ENCODE measurements at places on chromosomes 7 and 10.

DNA sequence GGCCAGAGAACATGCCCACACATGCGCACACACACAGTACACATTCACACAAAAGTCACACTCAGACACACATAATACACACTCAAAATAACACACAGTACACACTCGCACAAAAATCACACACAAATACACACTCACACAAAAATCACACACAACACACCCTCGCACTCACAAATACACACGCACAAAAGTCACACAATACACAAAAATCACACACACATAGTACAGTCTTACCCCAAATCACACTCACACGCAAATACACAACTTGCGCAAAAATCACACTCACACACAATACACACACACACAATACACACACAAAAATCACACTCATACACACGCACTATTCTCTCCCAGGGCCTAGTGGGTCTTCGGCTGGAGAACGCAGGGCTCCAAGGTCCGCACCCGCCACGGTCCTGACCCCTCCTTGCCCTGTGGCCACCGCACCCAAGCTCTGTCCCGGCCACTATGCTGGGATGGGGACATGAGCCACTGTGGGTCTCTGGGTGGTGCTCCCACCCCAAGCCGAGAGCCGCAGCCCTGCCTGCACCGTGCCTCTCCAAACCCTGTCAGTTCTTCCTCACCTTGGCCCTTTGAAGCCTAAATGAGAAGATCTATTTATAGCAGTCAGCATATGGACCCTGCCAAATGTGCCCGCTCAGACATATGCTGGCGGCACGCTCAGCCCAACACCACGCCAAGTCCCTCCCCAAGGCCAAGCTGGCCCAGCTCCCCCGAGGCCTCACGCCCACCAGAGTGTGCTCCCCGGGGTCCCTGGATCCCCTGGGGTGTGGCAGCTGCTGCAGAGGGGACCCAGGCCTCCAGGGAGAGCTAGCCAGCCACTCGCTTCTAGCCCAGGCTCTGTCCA is 55.9 kb downstream of the ELFN1 start:
- no peak for DNase-seq

DNA sequence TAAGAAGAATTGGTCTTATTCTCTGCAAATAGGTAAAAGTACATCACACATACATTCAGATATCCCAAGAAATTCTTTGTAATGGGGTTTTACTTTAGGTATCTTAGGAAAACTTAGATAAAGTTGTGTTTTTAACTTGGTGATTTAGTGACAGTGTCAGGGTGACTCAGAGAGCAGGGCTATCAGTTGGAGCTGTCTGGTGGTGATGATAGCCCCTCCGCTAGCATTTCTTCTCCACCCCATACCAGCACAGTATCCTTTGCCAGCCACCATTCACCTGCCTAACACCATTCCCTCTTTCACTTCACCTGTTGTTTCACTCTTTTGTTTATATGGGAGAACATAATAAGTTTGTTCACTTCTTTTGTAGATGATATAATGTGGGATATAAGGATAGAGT is 30.4 kb downstream of the VPS50 start:
- DNase-seq: no peak

DNA sequence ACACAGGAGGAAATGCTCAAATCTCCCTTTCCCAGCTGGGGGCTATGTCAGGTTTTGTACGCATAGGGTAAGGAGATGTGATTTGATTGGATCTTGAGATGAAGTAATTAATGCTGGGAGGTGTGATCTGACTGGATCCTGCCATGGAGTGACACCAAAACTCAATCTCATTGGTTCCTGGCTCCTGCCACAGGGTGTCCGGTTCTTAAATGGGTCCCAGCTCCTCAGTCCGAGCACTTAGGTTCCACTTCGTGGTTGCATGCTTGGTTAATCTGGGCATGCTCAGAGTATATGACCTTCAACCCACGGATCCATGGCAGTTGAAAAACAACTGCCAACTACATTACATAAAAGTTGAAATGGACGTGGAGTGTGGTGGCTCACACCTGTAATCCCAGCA is 3.1 kb upstream of the ZNF12 start:
- no peak for DNase-seq

GRCh38 chr7:33774762-33775523 is 130.4 kb upstream of the BMPER start:
- DNase-seq: no peak

- DNase-seq: peak; percentile 76
Observed at GRCh38 chr10:86635402-86635801, 18.9 kb upstream of the OPN4 start.

DNA sequence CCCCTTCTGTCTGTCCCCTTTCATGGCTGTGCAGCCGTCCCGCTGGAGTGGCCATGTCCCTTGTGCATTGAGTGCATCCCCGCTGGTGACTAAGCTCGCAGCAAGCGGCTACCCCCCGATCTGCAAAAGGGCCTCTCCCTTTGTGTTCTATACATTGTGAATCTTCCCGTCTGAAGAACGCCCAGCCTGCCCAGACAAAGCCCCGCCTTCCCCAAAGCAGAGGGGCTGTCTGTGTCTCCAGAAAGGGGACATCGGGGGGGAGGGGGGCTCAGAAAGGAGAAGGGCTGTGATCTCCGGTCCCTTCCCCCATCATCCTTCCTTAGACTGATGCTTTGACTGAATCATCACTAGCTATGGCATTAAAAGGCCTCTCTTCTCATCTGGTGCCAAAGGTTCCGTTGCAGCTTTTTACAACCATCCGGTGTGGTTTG is 11.9 kb downstream of the NPTX2 start:
- DNase-seq: no peak

GRCh38 chr7:97748482-97748881 is 16.6 kb downstream of the TAC1 start:
- no peak for DNase-seq

GRCh38 chr7:68770649-68771048 is 827.6 kb upstream of the AUTS2 start:
- no peak for DNase-seq

GRCh38 chr7:137873979-137874777 is 27.4 kb upstream of the DGKI start:
- DNase-seq: peak; percentile 64

DNA sequence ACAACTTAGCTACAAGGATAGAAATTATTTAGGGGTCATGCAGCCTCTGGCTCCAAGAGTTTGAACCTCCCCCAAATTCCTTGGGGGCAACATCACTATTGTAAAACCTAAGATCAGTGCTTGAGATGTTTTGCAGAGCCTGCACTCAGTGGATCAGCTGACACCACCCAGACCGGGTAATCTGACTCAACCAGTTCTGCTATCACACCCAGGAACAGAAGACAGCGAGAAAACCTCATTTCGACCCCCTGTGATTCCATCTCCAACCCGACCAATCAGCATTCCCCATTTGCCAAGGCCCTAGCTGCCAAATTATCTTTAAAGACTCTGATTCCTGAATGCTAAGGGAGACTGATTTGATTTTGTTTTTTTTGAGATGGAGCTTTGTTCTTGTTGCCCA is 5.2 kb downstream of the TACR2 start:
- no peak for DNase-seq

DNA sequence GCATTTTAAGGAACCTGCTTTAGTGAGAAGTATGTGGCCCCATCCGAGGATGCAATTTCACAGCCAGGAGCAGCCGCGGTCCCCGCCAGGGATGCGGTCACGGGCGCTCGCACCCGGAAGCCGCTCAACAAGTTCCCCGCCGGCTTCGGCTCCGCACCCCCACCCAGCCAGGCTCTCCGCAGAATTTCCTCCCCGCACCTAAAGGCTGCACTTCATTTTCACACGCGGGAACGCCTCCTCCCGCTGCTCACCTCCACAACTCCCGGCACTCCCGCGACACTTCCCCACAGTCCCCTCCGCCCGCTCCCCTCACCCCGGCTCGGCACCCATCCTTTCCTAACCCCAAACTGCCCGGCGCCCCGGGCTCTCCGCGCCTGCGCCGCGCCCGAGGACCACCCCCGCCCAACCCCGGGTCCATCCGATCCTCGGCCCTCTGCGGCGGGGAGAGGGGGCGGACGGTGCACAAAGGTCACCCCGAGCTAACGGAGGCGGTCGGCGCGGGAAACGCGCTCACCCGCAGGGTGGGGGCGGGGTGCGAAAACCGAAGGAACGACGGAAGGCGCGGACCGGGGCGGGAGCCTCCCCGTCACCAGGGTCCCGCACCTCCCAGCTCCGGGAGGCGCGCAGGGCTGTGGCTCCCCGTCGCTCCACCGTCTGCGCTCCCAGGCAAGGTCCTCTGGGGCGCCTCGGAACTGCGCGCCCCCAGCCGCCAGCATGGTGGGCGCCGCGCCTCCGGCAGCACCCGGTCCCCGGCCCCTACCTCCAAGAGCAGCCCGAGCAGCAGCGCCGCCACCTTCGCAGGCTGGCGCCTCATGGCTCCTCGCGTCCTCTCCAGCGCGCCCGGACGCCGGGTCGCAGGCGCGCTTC is 558 bp downstream of the VOPP1 start:
- DNase-seq: no peak

- DNase-seq: no peak
Observed at GRCh38 chr7:44145969-44146911, 5.1 kb upstream of the MYL7 start.

- DNase-seq: no peak
Observed at GRCh38 chr7:11221984-11222383, 248.3 kb downstream of the PHF14 start.

- DNase-seq: no peak
Observed at GRCh38 chr10:131478377-131478989, 167.0 kb upstream of the TCERG1L start.

GRCh38 chr10:121696854-121697253 is 98.6 kb upstream of the FGFR2 start:
- no peak for DNase-seq

DNA sequence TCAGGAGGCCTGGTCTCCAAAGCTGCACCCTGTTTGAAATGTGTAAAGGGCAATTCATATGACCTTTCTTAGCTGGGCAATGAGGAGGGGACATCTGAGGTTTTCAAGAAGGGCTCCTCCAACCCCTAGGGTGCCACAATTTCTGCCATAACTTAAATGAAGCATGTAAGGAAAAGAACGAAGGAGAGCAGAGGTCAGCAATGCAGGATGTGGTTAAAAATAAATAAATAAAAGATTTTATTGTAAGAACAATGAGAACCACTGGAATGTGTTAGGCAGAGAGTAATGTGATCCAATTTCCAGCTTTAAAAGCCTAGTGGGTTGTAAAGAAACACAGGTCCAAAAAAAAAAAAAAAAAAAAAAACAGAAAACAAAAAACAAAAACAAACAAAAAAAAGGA is 673.1 kb downstream of the TNS3 start:
- peak; percentile 77 for DNase-seq

- DNase-seq: no peak
Observed at GRCh38 chr7:101442426-101443070, 79.9 kb downstream of the COL26A1 start.

DNA sequence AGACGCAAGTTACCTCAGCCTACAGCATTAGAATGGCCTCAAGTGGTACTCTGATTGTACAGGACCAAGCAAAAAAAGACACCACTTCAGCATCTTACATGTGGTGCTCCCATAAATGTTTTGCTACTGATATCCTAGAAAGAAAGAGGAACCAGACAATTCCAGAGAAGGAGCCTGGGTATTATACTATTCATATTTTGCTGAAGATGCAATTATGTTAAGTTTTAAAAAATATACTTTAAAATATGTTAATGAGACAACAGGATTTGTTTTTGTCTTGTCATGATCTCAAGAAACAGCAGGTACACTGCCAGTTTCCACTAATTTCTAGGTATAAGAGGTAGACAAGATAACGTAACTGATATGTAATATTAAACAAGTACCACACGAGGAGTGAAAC is 92.6 kb downstream of the JMJD1C start:
- DNase-seq: no peak

DNA sequence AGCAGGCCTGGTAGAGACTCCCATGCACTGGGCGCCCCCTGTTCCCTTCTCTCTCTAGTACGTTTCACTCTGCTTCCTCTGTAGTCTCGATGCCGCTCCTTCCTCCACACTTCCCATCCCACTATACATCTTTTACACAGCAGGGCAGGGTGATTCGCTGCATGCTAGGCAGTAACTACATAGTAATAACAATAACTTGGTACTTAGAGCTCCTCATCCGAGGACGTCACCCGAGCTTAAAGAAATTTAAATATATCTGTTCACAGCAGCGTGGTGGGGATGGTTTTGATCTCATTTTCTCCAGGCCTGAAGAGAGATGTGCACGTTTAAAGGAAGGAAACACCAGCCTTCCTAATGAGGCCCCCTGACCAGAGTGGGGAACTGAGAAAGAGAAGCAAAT is 276.9 kb downstream of the SKAP2 start:
- no peak for DNase-seq

DNA sequence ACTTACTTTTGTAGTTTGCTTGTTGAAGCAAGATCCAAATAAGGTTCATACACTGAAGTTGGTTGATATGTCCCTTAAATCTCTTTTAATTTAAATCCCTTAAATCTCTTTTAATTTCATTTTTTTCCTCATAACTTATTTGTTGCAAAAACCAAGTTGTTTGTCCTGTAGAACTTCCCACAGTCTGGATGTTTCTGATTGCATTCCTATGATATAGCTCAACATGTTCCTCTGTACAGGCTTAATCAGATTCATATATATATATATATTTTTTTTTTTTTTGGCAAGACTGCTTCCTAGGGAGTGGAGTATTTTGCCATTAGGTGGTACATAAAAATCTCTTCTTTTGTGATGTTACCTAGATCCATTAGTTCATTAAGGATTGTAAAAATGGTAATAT is 174.9 kb upstream of the MKLN1 start:
- no peak for DNase-seq

DNA sequence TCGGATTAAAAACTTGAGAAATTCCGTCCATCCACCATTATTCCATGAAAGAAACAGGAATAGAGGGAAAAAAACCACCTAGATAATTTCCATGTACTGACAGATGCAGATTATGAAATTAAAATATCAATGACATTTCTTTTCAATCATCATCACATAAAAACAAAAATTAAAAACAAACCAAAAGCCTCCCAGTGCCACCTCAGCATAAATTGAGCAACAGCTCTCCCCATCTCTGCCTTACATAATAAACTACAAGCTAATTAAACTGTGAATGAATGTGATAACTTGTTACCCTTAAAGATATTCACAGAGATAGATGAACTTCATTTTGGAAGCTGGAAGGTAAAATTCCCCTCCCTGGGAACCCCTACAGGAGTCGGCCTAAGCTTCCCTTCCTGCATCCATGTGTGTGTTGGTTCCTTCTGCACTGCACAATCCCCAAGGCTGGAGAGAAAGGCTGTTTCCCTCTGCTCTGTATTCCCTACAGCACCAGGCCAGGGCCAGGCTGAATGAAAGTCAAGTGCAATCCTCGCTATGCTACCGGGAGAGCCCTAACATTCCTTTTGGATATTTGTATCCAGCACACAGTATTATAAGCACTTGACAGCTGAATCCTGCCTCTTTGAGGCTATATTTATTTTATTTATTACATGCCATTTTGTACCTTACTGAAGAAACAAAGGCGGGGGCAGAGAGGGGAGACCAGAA is 8.1 kb downstream of the CCDC6 start:
- no peak for DNase-seq

DNA sequence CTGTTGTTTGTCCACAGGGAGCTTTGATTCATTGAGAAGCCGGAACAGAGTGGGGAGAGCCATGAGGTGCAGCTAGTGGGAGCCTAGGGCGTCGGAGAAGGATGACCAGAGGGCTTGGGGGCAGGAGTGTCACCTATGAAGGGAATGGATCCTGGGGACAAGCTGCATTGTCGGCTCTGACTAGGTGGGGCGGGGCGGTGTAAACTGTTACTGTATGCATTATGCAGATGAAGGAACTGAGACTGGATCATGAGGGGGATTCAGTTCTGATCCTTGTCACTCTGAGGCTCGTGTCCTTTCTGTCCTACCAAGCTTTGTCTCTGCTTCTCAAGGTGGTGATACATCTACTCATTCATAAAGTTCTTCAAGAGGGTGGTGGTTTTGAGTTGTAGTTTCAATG is 39.9 kb upstream of the MMD2 start:
- DNase-seq: no peak

GRCh38 chr10:123402656-123403055 is 248.5 kb downstream of the BUB3 start:
- no peak for DNase-seq
